Cortex of kidney (tissue), 1 donor: ENCODE measurements at places on chromosomes 5 and 9.

DNA sequence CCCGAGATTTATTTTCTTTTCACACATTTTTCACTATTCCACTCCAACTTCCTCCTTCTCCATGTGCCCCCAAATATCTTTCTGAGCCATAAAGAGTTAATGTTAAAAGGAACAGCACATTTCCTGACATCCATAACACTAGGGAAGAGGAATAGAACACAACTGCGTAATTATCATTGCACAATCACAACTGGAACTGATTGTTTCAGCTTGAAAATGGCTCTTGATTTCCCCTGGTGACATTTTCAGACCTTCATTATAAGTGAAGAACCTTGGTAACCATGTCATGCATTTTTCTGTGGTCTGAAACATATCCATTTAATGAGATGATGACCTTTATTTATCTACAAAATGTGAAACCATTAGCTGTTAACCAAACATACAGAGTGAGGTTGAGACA lies 82.4 kb downstream of the PCSK1 start:
- no peak for DNase-seq

GRCh38 chr5:154850255-154851062 lies at the start of gene FAXDC2:
Gene FAXDC2, minus strand, starts transcription at chr5:154850603. Its CDS starts 12,425 bp downstream, at chr5:154838178.
- DNase-seq, result no peak

GRCh38 chr9:3719286-3719685 lies 193.5 kb upstream of the RFX3 start:
- no peak for DNase-seq

- DNase-seq, result no peak
These were observed 20.9 kb upstream of the SLC31A2 start for GRCh38 chr9:113129884-113130283.

DNA sequence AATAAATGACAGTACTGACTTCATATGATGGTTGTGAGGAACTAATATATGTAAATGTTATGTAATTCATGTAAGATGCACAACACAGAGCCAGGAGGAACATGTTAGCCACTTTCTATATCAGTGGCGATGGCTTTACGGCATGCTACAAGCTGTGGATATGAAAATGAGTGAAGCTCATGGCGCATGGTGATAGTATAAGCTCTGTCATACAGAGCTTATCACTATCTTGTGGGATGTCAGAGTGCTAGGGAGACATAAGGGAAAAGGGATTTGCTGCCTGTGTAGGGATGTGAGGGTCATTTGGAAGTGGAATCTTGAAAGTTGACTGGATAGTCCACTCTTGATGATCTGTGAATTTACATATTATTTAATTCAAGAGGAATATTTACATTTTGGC lies 13.6 kb downstream of the CPEB4 start:
- no peak for DNase-seq

DNA sequence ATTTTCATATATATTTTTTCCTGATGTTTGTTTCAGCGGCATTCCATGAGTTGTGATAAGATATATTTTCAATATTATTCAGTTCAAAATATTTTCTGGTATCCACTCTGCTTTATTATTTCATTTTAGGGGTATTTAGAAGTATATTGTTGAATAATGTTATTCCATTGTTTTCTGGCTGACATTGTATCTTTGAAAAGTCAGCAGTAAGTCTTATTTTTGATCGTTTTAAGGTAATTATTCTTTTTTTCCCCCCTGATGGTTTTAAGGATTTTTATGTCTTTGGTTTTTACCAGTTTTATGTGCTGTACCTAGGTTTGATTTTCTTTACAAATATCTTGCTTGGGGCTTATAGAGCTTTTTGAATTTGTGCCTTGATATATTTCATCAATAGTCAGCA lies 6.6 kb upstream of the GLRA1 start:
- no peak for DNase-seq

DNA sequence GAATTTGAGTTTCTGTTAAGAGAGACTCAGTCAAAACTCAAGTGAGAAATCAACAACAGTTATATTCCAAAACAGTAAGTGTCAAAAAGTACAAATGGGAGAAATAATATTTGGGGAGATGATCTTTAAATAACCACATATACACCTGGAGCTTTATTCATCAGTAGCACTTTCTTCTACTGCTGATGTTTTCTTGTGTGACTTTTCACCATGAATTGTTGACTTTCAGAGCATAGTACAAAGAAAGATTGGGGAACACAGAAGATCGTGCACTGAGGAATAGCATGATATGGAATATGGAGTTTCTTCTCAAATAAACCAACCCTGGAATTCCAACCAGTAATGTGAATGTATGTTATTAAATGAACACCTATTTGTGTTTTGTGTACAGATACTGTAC lies 130.7 kb downstream of the MLLT3 start:
- DNase-seq, result no peak

GRCh38 chr5:42628821-42629220 lies 127.8 kb upstream of the CCDC152 start:
- no peak for DNase-seq

DNA sequence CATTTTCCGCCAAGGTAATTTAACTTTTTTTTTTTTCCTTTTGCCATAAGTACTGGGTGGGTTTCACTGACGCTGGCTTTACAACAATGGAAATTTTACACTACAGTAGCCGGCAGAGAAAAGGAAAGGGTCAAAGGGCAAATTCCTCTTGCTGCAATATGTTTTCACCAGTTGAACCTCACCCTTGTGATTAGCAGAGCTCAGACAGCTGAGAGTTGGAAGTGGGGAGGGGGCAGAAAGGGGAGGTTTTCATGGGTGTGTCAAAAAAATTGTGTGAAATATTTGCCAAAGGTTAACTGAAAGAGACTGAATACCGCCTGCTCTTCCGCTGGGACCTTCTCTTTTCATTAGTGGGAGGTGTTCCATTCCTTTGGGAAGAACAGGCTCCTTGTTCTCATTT lies 296.9 kb downstream of the ADAMTS6 start:
- DNase-seq, result no peak

- no peak for DNase-seq
These were observed 15.1 kb downstream of the KIF27 start for GRCh38 chr9:83906144-83906543.

DNA sequence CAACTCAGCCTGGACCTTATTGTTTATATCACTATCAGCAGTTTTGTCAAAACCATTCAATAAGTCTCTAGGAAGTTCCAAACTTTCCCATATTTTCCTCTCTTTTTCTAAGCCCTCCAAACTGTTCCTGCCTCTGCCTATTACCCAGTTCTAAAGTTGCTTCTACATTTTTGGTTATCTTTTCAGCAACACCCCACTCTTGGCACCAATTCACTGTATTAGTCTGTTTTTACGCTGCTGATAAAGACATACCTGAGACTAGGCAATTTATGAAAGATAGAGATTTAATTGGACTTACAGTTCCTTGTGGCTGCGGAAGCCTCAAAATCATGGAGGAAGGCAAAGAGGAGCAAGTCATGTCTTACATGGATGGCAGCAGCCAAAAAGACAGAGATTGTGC lies 744.4 kb upstream of the ADAMTS16 start:
- no peak for DNase-seq

DNA sequence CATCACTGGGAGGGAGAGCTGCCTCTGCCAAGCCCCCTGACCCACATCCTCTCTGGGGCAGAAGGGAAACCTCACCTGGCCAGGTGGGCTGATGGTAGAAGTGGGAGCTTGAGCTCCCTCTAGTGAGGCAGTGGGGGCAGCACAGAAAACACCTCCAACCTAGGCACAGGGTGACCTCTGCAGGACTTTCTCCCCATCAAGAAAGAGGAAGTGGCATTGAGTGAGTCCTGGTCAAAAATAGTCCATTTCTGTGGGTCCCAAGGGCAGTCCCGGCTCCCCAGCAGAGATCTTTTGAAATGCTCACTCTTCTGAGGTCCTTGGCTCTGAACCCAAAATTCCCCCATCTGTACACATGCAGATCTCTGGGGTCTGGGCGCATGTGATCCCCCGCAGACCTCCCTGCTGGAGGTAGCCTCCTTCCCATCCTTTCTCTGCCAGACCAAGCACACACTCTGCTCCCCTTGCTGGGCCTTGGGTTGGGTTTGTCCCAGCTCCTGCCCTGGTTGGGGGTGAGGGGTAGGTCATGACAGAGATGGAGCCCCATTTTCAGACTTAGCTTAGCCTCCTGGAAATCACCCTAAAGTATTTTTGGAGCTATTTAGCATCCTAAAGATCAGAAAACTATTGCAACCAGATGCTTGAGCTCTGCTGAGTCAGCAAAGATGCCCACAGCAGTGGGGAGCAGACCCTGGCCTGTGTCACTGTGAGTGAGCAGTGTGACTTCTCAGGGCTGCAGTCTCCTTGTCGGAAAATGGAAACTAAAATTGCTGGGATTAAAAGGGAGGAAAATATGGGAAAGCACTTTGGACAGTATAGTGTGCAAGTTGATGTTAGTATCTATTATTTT lies 41.6 kb upstream of the LCP2 start:
- no peak for DNase-seq

DNA sequence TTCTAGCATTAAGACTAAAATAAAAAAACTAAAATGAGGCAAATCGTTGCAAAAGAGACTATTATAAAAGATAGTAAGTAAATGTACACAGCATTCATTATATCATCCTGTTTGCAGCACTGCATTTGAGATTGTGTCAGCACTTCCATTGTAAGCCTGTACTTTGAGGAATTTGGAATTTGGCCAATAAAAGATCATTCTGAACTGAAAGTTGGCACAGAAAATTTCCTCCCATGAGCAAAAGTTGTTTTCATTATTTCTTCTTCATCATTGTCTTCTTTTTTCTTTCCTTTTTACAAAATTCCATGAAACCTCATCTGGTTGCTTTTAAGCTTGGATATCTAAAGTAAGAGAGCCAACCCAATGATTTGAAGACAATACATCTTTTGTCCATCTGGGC lies 199.3 kb upstream of the ADAMTSL1 start:
- DNase-seq, result no peak

DNA sequence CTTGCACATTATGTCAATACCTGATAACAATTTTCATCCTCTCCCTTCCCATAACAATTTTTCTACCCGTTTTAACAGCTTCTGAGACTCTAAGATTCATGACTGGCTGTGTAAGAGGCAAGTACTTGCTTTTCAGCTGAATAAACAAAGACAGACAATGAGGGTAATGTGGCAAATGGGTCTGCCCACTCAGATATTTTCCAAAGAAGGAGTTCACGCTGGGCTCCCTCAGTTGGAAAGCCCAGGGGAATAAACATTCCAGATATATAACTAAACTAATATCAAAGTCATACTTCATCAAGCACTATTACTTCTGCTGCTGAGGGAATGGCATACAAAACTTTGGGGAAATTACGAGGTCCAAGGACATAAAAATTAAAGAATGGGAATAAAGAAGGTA lies 24.4 kb downstream of the MEGF9 start:
- DNase-seq, result no peak

GRCh38 chr9:106620081-106620480 lies 242.9 kb upstream of the ZNF462 start:
- no peak for DNase-seq

DNA sequence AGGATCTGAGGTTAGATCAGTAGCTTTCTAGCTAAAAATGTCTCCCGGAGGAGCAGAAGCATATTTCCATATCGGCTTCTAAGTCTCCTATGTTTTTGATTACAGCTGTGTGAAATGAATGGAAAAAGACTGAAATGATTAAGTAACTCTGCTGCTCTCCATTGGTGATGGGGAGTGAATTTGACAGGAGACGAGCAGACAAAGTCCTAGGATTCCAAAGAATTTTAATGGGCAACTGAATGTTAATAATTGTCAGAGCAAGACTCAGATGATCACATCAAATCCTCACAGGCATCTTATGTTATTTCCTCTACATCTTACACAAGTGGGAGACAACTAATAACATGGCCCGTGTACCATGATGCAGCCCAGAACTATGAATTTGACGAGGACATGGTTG lies 66.8 kb downstream of the LIX1 start:
- DNase-seq, result no peak

DNA sequence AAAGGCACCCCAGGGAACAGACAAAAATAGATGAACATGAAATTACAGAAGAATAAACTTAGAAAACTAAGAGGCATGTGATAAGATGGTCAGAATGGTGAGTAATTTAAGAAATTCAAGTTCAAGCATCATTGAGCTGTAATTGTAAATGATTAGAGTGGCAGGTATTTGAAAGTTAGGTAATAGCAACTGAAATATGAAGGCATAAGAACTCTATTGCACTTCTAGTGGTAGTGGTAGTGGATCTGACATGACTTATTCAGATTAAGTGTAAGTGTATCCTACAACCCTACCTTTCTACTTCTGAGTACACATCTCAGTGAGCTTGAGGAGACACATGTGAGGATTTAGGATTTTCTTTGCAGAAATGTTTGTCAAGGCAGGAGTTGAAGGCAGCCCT lies 192.9 kb upstream of the RIOK2 start:
- no peak for DNase-seq

DNA sequence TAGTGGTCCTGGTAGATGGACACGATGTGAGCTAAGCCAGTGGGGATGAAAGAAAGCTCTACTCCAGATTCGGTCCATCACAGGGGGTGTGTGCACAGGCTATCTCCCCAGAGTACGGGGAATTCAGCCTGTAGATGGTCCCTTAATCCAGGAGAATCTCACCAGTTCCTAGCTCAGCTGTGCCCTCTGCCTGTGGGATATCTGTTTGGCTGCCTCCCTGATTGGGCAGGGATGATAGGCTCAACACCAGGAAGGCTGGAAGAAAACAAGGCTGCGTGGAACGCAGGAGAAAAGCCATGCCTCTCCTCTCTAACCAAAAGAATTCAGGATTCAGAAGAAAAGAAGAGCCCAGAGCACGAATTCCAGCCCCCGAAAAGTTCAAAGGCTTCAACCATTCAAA lies 40.9 kb downstream of the VLDLR start:
- no peak for DNase-seq

- no peak for DNase-seq
These were observed 65.4 kb upstream of the ARAP3 start for GRCh38 chr5:141747152-141748141.

DNA sequence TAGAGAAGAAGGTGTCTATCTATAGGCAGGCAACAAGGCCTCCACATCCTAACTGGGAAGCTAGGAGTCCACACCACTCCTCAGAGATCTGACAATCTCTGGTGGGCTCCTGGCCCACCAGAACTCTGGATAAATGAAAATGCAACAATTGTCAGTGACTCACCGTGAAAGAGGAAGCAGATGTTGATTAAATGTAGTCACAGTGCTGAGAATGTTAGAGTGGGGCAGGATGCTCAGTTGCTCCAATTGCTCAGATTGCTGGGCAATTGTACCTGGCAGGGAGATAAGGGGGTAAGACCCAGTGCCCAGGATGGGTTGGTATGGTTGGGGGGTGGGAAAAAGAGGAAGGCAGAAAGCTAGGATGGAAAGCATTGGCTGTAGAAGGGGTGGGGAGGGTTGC lies 4.3 kb downstream of the CCL19 start:
- DNase-seq, result no peak
